Forelimb muscle (tissue), 1 donor: ENCODE measurements at places on chromosomes 3 and 15.

- no peak for DNase-seq
Measured at GRCh38 chr15:67902579-67903009, 62.7 kb upstream of the RNU6-1 start.

DNA sequence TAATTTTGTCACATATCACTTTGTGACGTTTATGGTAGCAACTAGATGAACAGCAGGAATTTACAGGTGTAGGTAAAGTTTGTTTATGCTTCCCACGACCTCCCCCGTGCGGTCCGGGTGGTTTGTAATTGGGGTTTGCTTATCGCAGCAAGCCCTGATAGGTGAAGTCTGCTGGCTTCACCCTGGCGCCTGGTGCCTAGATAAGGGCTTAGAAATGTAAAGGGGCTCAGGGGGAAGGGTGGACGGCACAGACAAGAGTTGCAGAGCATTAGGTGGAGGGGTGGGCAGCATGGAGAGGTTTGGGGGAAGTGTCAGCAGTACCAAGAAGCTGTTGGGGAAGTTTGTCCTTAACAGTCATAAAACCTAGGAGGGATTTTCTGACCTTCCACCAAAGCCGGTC is 108.1 kb upstream of the RNF7 start:
- no peak for DNase-seq

DNA sequence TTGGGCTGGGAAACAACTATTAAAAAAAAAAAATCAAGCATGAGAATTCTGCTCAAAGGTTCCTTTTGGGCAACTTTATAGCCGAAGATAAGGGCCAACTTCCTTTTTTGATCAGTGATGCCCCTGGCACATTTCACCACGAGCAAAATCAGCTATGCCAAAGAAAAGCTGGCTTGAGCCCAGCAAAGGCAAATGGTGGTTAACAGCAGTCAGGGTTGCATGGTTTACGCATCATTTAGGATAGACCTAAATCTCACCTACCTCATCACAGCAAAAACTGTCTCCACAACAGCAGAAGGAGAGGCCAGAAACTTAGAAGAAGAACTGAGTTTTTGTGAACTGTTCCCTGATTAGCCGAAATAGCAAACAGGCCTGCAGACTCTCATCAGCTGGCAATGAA is 220.1 kb upstream of the CDIN1 start:
- DNase-seq = no peak

- DNase-seq = no peak
Measured at GRCh38 chr3:69490235-69490634, 104.3 kb upstream of the FRMD4B start.

DNA sequence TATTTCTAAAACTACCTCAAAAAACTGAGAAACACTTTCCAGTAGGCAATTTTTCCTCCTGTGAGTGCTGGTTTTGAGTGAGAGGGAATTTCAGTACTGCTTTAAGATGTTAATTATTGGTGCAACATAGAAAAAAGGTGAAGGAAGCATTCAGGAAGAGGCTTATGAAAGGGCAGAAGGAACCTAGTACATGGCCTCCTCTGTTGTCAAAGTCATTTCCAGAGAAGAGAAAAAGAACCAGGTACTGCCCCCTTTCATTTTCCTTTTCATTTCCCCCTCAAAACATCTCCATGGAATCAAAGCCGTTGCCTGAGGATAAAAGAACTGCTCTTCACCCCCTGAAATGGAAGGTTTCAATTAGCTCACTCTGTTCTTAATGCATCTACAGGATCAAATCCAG is 19.8 kb downstream of the RARRES1 start:
- no peak for DNase-seq

- DNase-seq = no peak
Measured at GRCh38 chr3:127738192-127738840, 65.6 kb downstream of the ABTB1 start.

GRCh38 chr15:69836048-69836447 is 261.7 kb downstream of the TLE3 start:
- DNase-seq = no peak

DNA sequence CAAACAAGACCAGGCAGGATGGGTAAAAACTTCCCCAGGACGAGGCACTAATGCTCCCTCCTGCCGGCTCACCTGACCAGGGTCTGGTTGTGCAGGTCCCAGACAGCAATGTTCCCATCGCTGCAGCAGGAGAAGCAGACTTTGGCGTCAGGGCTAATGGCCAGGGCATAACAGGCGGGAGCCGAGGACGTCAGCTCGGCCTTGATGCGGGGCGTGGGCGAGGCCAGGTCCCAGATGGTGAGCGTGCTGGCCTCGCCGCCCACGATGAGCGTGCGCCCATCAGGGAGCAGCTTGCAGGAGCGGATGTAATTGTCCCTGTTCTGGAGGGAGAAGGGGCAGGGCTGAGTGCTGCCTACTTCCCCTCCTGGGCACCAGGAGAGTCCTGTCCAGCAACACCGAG is 43.4 kb downstream of the TLE3 start:
- no peak for DNase-seq

- DNase-seq = no peak
Measured at GRCh38 chr3:72418856-72419255, 429.4 kb downstream of the SHQ1 start.

- DNase-seq = no peak
Measured at GRCh38 chr3:12966847-12967605, 106.2 kb downstream of the IQSEC1 start.
